GM18507 (cell line): ENCODE measurements at places on chromosomes 2 and 18.
A peak's percentile ranks its signal among the peaks of the same experiment; 100 is the strongest.

DNA sequence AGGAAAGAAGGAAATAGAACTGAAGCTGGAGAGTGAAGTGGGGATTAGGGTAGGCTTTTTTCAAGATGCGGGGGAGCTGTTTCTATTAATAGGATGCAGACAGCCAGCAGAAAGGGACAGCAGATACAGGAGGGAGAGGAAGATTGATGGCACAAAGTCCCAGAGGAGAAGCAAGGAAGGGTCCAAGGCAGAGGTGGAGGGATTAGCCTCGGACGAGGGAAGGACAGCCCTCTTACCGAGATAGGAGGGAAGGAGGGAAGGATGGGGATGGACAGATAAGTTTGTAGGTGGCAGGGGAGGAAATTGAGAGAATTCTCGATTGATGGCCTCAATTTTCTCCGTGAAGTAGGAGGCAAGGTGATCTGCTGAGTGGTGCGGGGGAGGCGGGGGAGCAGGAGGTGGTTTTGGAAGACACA, 317.4 kb downstream of the AGPS start:
- no peak for DNase-seq

- DNase-seq, result no peak
Observed at GRCh38 chr2:44954889-44955592, 13.5 kb downstream of the SIX3 start.

- no peak for DNase-seq
Observed at GRCh38 chr18:27242392-27243047, 57.4 kb upstream of the CHST9 start.

DNA sequence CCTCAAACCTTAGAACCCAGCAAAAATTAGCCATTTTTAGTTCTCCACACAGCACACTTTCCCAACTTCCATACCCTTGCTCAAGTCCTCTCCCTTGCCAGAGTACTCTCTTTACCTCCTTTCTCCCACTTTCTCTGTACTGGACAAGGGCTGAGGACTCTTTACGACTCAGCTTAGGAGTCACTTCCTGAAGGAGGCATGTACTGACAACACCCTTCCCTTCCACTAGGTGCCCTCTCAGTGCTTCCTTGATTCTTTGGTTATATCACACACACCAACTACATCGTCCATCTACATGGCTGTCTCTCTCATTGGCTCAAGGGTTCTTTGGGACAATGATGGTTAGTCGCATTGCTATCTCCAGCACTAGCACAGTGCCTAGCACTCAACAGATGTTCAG, 5.2 kb upstream of the C18orf63 start:
- no peak for DNase-seq

DNA sequence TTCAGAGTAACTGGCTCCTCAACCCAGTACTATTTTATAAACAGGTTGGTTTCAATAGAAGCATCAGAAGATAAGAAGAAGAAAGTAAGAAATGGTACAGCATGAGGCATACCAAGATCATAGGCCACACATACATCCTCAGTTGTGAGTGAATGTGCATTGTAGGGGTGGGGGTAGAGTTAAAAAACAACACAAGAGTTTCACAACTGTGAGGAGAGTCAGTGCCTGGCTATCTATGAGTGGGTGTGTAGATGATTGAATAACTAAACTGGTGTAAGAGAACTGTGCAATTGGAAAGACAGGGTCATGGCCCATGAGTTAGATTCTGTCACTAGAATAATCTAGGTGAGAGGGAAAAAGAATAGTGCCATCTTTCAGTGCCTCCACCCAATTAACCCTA, 748.2 kb upstream of the ACVR2A start:
- no peak for DNase-seq

- DNase-seq, result no peak
Observed at GRCh38 chr2:79512442-79513401, at the start of gene CTNNA2. CTNNA2 (plus strand) TSS chr2:79513051.

DNA sequence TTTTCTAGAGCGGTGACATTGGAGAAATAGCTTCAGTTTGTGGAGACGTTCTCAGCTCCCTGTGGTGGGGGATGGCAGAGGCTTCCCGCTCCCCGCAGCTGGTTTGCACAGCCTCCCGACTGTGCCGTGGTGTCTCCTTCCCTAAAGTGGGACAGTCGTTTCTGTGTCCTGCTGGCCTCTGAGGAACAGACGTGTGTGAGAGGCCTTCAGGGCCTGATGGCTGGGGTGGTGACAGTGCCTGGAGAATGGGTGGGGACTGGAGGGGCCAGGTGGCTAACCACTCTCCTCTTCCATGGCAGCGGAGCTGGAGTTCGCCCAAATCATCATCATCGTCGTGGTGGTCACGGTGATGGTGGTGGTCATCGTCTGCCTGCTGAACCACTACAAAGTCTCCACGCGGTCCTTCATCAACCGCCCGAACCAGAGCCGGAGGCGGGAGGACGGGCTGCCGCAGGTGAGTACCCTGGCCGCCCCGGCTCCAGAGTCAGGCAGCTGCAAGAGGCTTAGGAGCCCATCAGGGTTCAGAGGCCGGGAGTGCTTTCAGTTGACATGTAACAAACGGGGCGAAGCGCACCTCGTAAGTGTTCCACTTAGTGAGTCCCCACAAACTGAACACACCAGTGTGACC, 105.4 kb downstream of the FAM210A start:
- no peak for DNase-seq

DNA sequence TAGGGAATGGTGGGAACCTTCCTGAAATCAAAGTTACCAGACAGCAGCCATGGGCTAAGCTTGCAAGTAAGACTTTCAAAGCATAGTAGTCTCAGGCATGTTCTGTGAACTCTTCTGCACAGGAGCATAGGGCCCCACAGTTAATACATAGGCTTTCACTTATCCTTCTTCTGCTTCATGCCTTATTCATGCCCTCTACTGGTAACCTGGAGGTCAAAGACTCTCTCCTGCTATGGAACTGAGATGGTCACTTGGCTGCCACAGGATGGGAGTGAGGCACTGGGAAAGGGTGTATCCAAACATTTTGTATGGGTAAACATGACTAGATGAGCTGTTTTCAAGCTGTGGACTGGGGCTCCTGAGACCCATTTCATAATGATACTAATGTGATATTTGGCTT, 49.1 kb upstream of the ZNF638 start:
- no peak for DNase-seq

DNA sequence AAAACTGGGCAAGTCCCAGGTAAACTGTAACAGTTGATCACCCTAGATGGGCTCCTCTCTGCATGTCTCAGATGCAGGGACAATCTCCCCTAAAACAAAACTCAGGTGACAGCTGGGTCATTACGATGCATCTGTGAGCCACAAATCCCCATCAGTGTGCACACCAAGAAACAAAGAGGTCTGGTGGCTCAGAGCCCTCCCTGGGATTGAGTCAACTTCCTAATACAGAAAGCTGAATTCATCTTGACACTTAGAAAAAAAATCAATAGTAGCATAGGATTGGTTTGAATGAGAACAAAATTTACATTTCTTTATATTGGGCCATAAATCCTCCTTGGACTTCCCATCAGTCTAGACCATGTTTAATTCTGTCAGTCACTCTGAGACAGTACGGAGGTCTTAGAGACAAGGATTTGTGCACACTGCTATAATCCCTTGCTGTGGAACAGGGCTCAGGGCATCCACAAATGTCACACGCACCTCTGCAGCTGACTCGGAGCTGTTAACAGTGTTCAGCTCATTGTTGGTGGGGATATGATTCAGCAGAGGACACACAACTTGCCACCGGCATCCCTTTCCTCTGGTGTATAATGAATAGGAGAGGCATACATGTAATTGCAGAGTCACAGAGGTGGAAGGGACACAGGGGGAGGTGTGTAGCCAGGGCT, 44.5 kb upstream of the DAPL1 start:
- no peak for DNase-seq

GRCh38 chr2:152560166-152560565, 157.1 kb downstream of the PRPF40A start:
- DNase-seq, result no peak

GRCh38 chr2:223860809-223861738, 23.7 kb upstream of the AP1S3 start:
- no peak for DNase-seq

- DNase-seq, result no peak
Observed at GRCh38 chr2:201203916-201204654, 21.1 kb downstream of the CASP10 start.

DNA sequence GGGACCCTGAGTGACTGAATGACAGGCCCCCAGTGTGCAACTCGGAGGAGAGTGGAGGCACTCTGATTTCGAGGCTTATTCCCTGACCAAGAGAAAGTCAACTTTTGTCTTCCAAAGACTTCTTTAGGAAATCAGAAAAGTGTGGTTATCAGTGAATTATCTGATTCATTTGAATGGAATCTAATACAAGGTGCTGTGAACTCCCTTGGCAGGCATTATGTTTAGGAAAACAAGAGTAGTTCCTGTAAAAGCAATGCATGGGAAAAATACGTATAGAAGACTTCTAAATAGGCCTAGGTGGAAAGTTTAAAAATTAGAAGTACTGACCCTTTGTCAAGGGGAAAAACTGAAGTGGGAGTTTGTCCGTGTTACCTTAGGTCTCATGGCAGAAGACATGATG, 269.4 kb downstream of the GBX2 start:
- DNase-seq, result no peak

GRCh38 chr18:57445488-57446319, 10.5 kb downstream of the ONECUT2 start:
- no peak for DNase-seq

DNA sequence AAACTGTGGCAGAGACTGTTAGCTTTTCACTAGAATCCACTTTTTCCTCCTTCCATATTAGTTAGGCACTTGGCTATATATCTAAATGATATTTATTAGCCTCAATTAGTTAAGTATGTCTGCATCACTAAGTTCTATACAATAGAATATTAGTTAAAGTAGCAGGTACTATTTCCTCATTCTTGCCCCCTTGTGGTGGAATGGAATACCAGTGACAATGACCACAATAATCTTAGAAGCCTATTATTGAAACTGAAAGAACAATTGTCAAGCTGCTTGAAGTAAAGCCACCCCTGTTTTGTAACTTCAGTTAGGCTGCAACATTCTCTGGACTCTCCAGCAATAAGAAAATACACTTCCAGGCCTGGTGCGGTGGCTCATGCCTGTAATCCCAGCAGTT, 476.3 kb upstream of the VWC2L start:
- DNase-seq, result peak; percentile 14

DNA sequence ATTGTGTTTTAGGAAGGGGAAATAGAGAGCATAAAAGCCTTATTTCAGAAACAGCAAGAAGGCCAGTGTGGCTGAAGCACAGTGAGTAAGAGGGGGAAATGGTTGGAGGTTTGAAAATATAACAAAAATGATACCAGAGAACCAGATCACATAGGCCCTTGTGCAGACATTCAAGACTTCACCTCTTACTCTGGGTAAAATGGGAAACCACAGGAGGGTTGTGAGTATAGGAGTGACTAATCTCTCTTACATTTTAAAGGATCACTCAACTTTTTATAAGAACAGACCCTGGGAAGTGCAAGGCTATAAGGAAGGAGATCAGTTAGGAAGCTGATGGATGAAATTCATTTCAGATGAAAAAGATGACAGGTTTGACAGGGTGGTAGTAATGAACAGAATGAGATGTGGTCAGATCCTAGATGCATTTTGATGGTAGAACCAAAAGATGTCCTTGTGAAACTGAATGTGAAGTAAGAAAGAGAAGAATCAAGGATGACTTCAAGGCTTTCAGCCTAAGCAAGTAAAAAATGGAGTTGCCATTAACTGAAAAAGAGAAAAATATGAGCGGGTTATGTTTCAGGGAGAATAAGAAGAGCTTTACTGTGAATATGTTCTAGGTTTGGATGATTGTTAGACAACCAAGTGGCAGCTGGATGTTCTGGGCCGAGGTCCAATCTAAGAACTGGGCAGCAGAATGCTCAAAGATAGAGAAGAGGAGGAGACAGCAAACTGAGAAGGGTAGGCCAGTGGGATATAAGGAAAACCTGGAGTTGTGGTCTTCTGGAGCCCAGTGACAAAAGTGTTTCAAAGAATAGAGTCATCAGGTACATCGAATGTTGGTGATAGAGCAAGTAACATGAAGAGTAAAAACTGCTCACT, 65.1 kb downstream of the USP40 start:
- DNase-seq, result no peak

DNA sequence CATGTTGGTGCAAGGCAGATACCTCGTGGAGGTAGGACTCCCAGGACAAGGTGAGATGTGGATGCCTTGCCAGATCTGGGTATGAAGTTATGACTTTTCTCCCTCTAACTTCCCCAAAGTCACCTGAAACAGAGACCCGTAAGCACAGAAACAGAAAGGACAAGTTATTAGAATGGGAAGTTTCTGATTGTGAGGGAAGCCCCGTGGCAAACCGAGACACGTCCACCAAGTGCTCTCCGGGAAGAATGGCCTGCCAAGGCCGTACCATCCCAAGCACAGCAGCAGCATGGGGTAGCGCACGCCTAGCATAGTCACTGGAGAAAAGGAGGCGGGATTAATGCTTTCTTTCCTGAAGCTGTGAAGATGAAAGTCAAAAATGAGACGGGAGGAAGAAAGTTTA, 110.6 kb downstream of the ZNF532 start:
- DNase-seq, result no peak

DNA sequence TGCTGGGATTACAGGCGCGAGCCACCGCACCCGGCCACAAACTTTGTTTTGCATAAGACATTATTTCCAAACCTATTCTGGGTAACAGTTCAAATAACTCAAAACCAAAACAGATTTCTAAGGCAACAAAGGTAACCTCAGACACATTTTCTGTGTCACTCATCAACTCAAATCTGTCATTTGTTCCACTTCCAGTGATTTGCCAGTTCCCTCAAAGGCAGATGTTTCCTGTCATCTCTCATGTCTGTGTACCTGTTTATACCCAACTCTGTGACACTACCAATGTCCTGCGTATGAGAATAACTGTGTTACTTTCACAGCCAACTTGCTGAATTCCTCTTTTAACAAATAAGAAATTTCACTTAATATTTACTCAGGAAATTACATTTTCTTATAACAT, 54.4 kb downstream of the SCN3A start:
- DNase-seq, result no peak

- DNase-seq, result no peak
Observed at GRCh38 chr2:88450925-88451810, 1.3 kb downstream of the FOXI3 start.

GRCh38 chr2:175228179-175228578, 46.7 kb upstream of the ATP5MC3 start:
- DNase-seq, result no peak

DNA sequence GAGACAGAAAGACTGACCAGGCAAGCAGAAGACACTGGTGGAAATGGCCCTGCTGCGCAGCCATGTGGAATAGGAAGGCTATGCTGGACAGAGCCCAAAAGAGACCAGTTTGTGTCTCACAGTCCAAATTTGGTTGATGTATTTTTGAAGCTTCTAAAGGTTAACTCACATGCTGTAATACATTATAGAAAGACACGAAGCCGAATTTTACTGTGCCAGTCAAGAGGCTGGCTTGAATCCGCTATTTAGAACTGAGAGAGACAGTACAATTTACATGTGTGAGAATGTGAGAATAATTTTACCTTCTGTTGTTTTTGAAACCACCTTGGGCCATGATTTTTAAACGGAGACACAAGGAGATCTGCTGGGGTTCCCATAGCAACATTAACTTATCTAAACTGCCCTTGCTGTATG, 113.6 kb downstream of the METTL8 start:
- no peak for DNase-seq

GRCh38 chr18:37524498-37525261, 40.9 kb downstream of the CELF4 start:
- DNase-seq, result no peak
